Epithelial cell of proximal tubule (primary cell): ENCODE measurements at places on chromosomes 5 and 9. TPM values are rescaled to one million over a fixed set of nuclear protein-coding genes. Genes with fewer than 3 reads are reported as not detected.

DNA sequence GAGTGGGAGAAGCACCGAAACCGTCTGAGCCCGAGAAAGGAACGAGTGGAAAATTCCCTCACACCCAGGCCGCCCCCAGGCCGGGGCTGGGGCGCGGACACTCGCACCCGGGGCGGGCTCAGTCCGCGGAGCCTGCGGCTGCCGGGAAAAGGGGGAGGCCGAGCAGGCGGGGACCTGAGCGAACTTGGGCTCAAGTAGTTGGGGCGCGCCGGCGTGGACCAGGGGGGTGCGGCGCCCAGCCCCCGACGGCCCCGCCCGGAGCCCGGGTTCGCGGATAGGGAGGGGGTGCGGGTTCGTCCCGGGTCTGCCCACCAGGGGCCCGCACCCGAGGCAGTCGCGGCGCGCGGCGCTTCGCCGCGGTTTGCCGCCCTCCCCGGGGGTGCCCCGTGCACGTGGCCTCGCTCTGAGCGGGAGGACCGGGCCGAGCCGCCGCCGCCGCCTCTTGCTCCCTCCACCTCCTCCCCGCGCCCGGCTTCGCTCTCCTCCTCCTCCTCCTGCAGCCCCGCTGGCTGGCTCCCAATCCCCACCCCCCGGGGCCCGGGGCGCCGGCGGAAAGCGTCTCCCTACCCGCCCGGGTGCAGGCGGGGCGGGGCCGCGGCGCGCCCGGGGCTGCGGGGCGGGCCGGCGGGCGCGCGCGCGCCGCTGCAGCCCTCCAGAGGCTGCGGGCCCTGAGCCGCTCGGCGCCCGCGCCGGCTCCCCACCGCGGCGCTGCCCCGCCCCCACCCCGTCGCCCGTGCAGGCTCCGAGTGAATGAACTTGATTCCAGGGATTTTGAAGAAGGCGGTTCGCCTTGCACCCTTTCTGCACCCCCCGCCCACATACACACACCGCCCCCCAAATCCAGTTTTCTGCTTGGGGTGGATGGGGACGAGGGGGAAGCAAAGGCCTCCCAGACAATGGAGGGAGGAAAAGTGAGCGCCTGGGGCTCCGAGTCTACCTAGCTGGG lies 1.3 kb upstream of the NFIB start:
- DNase-seq = no peak

GRCh38 chr5:96468956-96469355 lies 35.9 kb upstream of the PCSK1 start:
- peak; percentile 22 for DNase-seq

DNA sequence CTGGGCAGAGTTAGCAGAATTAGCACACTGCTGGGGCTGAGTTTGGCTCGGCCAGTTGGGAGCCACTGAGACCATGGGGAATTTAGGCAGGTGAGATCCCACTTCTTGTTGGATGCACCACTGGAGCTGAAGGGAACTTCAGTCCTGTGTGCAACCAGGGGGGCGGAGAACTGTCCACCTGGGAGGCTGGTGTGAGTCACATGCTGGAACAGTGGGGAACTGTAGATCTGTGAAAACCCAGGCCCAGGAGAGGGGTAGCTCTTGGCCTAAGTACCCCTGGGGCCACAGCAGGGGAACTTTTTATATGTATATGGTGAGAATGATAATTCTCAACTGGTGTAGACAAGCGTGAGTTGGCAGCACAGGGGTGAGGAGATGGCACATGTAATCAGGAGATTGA lies 237.5 kb upstream of the KIF2A start:
- DNase-seq = no peak

DNA sequence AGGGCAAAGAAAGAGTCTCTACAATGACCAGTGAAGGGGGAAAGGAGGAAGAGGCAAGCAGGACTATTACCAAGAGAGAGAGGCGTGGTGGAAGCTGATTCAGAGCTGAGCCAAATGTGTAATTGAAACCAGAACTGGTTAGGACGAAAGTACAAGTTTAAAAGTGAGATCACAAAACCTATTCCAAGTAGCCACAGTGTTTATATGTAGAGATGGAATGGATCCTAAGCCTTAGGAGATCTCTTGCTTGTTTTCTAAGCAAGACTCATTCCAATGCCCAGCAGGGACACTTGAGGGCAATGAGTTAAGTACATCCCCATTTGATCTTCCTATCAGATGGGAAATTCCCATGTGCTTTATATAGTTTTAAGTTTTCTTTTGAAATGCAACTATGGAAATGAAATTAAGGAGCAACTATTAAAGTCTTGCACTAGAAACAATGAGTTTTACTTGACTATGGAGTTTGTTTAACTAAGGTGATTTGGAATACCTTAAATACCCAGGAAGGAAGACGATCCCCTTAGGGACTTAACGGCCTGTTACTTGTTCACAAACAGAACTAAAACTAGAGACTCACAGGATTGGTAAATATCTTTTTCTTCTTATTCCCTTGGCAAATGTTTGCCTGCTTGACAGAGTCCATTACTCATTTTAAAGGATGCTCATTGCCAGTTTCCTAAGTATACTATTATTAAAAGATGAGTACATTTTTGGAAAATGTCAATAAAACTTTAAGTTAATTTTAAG lies 51.1 kb upstream of the SNX2 start:
- no peak for DNase-seq

DNA sequence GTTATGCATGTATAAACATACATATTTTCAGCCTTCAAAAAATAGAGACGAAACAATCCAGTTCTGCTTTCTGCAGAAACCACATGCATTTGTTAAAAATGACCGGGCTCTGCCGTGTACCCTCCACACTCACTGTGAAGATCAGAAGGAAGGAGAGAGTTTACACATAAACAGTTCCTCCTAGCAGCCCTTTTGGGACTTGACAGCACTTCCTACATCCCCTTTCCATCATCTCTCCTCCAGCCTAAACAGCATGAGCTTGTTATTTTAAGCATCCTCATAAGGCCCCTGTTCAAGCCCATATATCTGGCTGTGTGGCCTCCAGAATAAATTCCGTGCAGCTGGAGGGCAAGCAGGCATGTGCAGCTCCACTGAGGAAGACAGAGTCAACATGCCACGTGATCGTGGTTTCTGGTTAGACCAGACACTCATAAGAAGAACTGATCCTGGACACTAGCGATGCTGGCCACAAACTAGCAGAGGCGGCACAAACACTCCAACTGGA lies 42.2 kb downstream of the NIPAL4 start:
- no peak for DNase-seq

GRCh38 chr9:126641118-126641851 lies 27.6 kb downstream of the LMX1B start:
- no peak for DNase-seq

DNA sequence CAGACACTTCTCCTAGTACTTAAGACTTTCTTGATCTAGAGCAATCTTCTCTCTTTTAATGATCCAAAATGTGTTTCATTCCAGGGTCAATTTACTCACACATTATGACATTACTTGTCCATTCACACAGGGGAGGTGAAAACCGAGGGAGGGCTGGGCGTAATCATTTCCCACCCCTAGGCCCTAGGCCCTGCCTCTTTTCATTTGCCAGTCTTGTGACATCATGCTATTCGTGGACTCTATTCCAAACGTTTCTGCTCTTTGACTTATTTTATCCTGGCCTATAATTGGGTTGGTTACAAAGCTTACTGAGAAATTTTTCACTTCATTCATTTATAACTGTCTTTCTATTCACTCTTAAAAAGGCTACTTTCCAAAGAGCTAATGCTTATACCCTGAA lies 2.4 kb downstream of the DCAF12 start:
- no peak for DNase-seq

- peak; percentile 13 for DNase-seq
These were observed 278.4 kb downstream of the NSG2 start for GRCh38 chr5:174323878-174324281.

DNA sequence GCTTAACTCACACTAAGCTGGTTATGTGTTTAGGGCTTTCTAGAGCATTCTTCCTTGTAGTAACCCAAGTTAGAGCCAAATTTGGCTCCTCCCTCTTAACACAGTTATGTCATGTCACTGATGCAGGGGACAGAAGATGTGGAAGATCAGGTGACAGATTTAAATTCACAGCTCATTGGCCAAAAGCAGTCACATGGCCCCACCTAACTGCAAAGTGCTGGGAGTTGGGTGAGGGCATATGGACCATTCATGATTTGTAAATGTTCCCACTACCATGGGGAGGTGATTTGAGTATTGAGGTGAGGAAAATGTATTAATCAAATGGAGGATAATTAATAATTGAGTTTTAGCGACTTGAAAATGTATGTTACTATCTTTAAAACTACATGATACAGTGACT lies 829.4 kb downstream of the CDH12 start:
- DNase-seq = no peak

DNA sequence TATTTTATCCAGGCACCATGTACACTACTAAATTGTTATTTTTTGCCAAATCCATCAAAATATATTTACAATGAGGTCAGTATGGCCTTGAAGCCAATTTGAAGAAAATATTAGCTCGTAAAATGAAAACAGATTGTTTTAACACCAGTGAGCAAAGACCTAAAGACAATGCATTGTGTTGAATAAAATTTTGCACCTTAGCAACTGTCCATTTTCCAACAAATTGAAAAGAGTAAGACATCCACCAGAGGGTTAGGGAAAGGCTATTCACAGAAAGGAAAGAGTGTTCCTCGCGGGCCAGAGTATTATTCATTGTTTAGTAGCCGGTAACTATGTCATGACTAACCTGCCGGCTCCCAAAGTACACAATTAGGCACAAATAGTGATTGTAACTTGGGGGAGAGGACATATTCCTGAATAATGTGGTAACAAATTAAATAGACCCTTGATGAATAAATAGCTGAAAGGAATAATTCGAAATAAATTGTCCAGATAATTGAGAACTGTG lies 213.3 kb downstream of the DNAH5 start:
- DNase-seq = no peak

Gene NME5
- 1.0 and 3.1 TPM in 2 replicates for total RNA-seq

Gene KCTD16
- total RNA-seq = 0.06 and 0.14 TPM in 2 replicates

Gene PITX1
- 0.14 and 1.6 TPM in 2 replicates for total RNA-seq

GRCh38 chr5:91875196-91875779 lies 492.2 kb upstream of the ARRDC3 start:
- no peak for DNase-seq

- no peak for DNase-seq
These were observed 26.8 kb downstream of the PLAC8L1 start for GRCh38 chr5:146078566-146078965.

DNA sequence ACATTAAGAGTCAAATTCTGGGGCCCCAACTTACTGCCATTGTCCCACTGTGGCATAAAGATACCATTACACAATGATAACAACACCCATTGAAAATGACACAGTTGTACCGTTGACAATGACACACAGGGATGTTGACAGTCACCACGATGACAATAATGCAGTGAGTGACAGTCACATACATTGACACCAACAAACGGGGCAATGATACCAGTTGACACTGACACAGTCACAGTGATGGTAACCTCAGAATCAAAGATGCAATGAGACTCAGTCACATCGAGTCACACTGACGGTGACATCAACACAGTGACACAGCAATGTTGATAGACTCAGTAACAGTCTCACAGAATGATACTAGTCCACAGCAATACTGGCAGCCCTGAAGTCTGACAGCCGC lies 16.9 kb downstream of the CNTFR start:
- no peak for DNase-seq
